ENCODE measurements at places on chromosomes 11 and 22. TPM values are rescaled to one million over a fixed set of nuclear protein-coding genes. Genes with fewer than 3 reads are reported as not detected.

The APOC3 gene
- not detected for polyA plus RNA-seq

The E2F8 gene
- 2.5 TPM for polyA plus RNA-seq

The OR5AL1 gene
- not detected for polyA plus RNA-seq

The KLHDC7B gene
- polyA plus RNA-seq: 0.03 TPM

The LRRN4CL gene
- 0.08 TPM for polyA plus RNA-seq

The PKDREJ gene
- polyA plus RNA-seq: not detected

The DSCAML1 gene
- polyA plus RNA-seq: not detected

The GLB1L3 gene
- polyA plus RNA-seq: 0.10 TPM

The RFPL2 gene
- polyA plus RNA-seq: 0.05 TPM

The PGR gene
- not detected for polyA plus RNA-seq

The NXPE2 gene
- not detected for polyA plus RNA-seq

The TRIM64C gene
- polyA plus RNA-seq: not detected

The TOB2 gene
- polyA plus RNA-seq: 8.3 TPM

The OR52H1 gene
- polyA plus RNA-seq: not detected

Measured in SK-N-SH (cell line).